Mucosa of gallbladder (tissue), 1 donor: ENCODE measurements at places on chromosomes 6 and 20.

GRCh38 chr20:48846516-48847492 lies 19.0 kb upstream of the PREX1 start:
- no peak for DNase-seq

GRCh38 chr6:93341900-93342613 lies 77.3 kb downstream of the EPHA7 start:
- no peak for DNase-seq

DNA sequence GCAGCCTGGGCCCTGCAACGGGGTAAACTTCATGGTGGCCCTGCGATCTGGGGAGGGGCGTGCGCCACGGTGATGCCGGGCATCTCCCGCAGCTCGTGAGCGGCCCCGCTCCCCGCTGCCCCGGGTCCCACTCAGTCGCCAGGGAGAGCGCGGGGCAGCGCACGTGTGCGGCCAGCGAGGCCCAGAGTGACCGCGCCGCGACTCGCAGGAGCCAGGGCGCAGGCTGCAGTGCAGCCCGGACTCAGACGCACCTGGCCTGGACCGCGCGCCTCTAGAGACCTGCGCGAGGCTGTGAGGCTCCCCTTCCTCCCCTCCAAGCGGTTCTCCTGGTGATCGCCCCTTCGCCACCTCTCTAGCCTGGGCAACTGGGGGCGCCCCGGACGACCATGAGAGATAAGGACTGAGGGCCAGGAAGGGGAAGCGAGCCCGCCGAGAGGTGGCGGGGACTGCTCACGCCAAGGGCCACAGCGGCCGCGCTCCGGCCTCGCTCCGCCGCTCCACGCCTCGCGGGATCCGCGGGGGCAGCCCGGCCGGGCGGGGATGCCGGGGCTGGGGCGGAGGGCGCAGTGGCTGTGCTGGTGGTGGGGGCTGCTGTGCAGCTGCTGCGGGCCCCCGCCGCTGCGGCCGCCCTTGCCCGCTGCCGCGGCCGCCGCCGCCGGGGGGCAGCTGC lies 652 bp downstream of the BMP6 start:
- no peak for DNase-seq

DNA sequence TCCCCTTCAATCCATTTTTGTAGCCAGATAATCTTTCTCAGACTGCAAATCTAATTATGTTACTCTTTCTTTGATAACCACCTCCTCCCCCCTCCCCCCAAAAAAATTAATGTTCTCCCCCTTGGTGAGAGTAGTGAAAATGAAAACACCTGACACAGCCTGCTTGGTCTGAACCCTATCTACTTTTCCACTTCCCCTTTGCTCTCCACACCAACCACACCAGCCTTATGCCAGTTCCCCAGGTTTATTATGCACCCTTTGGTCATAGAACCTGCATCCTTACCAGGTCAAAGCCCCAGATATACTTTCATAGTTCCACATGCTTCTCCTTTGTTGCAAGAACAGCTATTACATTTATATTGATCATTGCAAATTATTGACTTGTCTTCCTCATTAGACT lies 19.4 kb downstream of the PFDN4 start:
- no peak for DNase-seq

DNA sequence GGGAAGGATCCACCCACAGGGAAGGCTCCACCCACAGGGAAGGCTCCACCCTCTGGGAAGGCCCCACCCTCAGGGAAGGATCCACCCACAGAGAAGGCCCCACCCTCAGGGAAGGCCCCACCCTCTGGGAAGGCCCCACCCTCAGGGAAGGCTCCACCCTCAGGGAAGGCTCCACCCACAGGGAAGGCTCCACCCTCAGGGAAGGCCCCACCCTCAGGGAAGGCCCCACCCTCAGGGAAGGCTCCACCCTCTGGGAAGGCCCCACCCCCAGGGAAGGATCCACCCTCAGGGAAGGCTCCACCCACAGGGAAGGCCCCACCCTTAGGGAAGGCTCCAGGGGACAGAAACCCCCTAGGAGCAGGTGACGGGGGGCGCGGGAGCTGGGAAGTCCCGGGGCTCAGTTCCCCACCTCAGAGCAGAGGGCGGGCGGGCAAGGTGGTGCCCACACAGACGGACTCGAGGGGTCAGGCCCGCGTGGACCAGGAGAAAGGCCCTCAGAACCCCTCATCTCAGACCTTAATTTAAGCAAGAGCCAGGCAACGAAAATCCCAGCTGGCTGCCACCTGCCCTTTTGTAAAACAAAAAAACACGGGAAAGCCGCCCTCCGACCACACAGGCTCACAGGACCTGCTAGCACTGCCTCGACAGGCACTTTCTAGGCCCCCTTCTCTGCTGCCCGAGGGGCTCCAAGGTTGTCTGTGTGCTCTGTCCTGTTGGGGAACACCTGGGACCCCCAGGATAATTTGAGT lies 39.7 kb downstream of the KCNQ2 start:
- no peak for DNase-seq

DNA sequence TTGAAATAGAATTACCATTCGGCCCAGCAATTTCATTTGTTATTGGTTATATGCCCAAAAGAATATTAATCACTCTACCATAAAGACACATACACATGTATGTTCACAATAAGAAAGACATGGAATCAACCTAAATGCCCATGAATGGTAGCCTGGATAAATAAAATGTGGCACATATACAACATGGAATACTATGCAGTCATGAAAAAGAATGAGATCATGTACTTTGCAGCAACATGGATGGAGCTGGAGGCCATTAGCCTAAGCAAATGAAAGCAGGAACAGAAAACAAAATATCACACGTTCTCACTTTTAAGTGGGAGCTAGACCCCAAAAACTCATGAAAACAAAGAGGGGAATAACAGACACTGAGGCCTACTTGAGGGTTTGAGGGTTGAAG lies 52.6 kb upstream of the RNGTT start:
- DNase-seq = no peak

DNA sequence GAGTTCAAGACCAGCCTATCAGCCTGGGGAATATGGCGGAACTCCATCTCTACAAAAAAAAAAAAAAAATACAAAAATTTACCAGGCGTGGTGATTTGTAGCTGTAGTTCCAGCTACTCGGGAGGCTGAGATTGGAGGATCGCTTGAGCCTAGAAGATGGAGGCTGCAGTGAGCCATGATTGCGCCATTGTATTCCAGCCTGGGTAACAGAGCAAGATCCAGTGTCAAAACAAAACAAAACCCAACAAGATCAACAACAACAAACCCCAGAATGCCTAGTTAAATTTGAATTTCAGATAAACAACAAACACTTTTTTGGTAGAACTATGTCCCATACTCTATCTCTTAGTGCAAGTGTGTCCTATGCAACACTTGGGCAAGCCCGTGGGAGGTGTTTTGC lies 39.9 kb downstream of the SNAI1 start:
- DNase-seq = no peak

DNA sequence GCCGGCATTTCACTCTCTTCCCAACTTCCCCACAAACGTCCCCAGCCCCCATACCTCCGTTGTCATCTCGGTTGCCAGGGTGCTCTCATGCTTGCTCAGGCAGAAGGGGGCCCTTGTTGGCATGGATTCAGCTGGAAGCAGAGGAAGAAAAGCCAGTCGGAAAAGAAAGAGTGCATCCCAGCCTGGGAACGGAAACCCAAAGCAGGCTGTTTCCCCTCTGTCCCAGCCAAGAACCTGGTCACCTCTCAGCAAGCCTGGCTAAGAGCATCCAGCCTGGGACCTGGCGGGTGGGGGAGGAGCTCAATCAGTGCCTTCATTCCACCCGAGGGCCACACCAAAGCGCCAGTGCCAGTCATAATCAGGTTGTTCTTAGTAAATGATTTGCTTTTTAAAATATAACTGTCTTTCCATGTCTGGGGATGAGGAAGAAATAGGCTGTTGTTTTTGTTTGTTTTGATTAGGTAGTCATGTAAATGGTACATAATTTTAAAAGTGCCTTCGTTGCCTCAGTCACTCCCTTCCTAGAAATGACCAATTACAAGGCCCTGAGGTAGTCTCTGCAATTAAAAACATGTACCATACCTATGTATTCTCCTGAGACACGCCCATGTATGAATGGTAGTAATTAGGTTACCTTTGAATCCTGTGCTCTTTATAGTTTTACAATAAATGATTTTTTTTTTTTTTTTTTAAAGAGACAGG lies 21.1 kb downstream of the CHMP4B start:
- no peak for DNase-seq

DNA sequence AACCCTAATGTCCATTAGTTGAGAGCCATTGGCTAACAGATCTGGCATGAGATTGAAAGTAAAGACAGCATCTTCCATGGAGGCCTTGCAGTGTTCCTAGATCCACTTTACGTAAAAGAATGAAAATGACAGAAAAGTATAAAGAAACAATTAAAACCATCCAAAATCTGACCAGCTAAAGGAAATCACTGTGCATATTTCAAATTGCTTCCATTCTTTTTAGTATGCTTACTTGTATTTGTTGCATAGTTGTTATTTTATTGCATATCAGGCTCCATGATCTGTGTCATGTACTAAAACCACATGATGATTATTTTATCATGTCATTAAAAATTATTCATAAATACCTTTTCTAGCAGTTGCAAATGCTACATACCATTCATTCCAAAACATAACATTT lies 67.9 kb downstream of the GCLC start:
- no peak for DNase-seq

DNA sequence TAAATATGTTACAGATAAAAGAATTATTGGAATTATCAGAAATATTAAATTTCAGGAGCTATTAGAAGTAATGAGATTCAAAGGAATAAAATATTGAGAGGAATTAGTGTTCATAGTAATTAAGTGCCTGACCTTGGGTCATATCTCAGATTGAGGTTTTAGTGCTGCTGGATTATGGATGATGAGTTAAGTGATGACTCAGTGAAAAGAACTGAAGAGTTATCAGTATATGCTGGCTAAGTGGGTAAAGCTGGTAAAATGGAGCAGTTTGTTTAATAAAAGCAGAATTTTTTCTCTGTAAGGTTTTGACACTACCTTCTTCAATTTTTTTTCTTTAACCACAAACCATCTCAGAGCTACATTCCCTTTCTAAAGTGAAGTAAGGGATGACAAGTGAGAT lies 206.7 kb downstream of the MANEA start:
- no peak for DNase-seq

DNA sequence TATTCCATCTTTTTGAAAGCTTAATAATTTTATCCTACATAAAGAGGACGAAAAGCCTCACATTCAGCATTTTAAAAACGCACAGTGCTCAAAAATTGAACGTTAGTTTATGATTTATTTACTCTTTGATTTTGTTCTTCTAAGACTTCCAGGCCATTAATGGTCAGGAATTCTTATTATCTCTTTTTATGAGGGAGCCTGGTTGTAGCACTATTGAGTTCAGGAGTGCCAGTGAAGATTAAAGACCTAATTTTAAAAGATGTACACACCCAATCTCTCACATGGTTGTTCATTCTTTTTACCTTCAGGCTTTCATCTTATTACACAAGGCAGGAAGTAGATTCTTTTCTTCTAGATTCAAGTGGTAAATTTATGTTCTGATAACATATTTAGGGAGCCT lies 68.6 kb downstream of the HDDC2 start:
- DNase-seq = no peak

- DNase-seq = no peak
Measured at GRCh38 chr6:4356899-4357659, 221.7 kb upstream of the ECI2 start.

DNA sequence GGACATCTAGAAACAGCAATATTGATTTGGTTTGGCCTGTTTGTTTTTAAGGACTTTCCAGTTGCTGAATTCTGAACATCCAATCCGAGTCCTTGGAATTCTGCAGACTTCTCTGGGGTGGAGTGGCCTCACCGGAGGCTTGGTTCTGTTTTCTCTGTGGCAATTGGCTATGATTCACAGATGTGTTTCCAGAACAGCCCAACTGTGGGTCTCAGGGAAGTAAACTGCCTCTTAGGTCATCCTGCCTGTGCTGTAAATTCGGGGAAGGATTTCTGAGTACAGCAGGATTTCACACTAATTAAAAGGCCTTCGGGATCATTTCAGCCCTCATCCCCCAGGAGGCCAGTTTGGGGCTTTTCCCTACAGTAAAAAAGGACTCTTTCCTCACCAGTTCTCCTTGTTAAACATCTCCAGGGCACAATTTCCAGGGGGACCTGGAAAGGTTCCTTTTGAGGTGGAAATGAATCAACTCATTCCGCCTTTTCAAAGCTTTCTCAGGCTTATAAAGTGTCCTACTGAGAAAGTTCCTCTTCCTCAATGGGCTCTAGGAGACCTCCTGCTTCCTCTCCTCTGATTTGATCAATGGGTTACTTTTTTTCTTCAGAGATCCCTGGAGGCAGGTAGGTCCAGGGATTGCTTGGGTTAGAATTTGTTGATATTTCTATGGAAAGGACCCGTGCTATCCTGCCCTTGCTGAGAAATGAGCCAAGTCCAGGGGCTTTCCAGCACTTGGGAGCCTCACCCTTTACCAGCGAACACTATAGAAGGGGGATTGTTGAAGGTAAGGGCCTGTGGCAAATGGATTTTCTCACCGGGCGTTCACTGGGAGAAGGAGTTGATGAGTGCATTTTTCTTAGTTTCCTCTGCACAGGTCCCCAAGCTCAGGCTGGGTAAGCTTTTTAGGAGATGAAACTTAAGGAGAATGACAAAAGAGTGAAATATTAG lies 114.6 kb downstream of the CLIC5 start:
- no peak for DNase-seq

DNA sequence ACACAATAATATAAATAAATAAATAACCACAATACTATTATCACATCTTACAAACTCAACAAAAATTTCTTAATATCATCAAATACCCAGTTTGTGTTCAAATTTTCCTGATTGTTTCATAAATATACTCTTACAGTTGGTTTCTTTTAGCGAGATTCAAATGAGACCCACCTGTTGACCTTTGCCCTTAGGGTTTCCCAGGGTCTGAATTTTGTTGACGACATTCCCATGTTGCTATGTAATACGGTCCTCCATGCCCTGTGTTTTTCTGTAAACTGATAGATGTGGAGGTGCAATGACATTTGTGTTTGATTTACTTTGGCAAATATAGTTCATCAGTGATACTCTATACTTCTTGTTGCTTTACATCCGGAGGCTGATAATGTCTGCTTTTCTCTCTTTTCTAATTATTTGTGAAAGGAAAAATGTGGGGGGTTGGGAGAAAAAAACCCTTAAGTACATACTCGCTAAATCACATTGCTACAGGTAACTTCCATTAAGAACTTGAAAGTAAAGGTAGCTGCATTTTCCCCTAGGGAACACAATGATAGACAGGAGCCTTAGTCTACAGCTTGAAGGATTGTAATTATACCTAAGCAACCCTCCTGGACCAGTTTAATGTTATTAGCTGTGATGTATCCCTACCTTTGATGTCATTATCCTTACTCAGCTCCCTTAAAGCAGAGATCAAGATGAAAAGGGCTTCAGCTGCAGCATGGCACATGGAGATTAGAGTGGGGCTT lies 6.6 kb downstream of the MOG start:
- no peak for DNase-seq
